ENCODE measurements at places on chromosomes 6 and 20.

GRCh38 chr6:232982-233640 is 59.2 kb upstream of the DUSP22 start:
- no peak for DNase-seq

- DNase-seq: no peak
These were observed 51.0 kb downstream of the JAG1 start for GRCh38 chr20:10622657-10623418.

GRCh38 chr6:41545247-41545702 is 906 bp upstream of the FOXP4 start:
- no peak for DNase-seq

- no peak for DNase-seq
These were observed 9.9 kb downstream of the ANKRD66 start for GRCh38 chr6:46756469-46757213.

DNA sequence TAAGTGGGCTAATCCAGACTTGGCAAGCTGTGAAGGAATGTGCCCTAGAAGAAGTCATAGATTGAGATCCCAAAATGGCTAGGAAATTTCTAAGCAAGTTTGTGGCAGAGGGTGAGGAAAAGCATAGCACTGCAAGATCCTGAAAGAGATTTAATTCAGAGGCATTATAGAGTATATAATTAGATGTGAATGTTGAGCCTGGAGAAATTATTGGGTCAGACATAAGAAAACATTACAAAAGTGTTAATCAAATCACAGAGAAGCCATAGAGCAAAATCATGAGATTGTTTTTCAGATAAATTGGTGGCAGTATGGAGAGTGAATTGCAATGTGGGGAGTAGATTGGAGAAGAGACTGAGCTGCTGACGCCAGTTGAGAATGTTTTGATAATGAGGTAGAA is 90.0 kb downstream of the CD2AP start:
- DNase-seq: no peak

- no peak for DNase-seq
These were observed 14.6 kb upstream of the ADA start for GRCh38 chr20:44666066-44666465.

GRCh38 chr20:48066246-48066645 is 281.0 kb upstream of the SULF2 start:
- DNase-seq: no peak

DNA sequence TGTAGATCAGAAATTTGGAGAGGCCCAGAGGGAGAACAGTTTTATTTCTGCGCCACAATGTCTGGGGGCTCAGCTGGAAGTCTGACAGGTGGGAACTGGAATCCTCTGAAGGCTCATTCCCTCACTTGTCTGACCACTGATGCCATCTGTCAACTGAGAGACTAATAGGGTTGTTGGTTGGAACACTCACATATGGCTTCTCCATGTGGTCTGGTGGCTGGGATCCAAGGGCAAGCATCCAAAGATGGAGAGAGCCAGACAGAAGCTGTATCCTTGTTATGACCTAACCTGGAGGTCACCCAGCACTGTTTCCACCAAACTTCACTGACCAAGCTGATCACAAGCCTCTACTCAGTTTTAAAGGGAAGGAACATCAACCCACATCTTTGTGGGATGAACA is 117.9 kb upstream of the AKAP12 start:
- no peak for DNase-seq

GRCh38 chr20:40895182-40895581 is 133.4 kb upstream of the TOP1 start:
- DNase-seq: no peak

GRCh38 chr6:24856901-24857670 is 58.4 kb upstream of the ARMH2 start:
- no peak for DNase-seq

DNA sequence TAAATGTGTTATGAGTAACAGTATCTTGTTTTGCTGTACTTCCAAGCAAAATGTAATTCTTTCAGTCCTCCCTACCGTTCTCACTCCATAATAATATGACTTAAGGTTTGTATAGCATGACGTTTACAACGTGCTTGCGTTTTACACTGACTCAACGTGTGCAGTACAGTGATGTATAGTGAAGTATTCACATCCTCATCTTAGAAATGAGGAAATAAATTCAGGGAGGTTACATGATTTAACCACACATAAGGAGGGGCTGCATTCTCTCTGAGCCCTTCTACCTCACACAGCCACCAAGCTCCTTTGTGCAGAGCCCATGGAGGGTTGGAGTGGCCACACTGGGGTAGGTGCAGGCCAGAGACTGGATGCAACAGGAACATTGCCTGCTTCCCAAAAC is 164.5 kb downstream of the MTHFD1L start:
- no peak for DNase-seq

- DNase-seq: no peak
These were observed 8.1 kb downstream of the CCR6 start for GRCh38 chr6:167130712-167131684.

- no peak for DNase-seq
These were observed 6.2 kb downstream of the LSM14B start for GRCh38 chr20:62128502-62128901.

DNA sequence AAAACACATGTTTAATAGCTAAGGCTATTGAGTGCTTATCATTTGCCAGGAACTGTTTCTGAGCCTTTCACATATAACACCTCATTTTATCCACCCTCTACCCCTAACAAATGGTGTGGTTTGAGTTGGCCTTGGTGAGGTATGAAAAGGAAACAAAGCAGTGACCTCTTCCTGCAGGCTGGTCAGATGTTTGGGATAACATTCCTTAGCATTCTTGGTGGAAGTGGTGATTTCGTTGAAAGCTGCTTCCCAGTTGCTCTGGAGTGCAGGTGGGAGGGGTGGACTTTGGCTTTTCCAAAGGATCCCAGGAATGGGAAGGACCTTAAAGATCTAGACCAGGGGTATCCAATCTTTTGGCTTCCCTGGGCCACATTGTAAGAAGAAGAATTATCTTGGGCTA is 41.3 kb downstream of the CARMIL1 start:
- no peak for DNase-seq

DNA sequence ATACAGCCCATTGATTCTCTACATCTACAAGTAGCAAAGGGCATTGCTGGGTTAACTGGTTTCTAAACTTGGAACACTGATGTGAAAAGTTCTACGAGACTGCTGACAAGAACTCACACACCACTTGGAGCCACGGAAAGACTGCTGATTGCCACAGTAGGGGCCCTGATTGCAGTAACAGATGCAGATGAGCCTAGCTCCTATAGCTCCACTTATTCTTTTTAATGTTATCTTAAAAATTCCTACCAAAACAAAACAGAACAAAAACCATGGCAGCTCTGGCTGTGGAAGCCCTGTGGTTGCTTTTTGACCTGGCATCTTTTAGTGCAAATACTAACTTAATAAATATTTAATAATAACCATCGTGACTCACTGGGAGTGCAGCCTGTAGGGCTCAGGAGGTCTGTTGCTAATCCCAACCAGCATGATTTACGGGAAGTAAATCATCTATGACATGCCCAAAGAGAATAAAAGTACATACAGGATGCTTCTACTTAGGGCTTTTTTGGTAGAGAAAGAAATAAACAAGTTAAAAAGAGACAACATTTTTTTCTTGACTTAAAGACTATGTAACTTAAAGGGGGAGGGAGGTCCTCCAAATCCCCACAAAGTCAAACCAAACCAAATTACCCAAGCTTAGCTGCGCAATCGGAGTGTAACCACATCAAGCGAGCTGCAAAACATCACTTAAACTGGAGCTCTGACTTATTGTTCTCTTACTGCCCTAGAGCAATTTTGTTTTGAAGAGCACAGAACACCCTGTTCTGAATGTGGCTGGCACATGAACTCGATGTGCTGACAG is 87.2 kb downstream of the FKBP5 start:
- no peak for DNase-seq

DNA sequence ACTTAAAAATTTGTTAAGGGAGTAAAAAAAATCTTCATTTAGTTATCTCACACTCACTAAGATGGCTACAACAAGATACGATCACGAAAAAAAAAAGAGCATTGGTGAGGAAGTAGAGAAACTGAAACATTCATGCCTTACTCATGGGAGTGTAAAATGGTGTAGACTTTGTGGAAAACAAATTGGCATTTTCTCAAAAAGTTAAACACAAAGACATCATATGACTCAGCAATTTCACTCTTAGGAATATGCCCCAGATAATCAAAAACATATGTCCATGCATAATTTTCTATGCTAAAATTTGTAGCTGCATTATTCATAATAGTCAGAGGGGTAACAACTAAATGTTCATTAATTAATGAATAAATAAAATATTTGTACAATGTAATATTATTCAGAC is 120.9 kb upstream of the IRAK1BP1 start:
- no peak for DNase-seq

- DNase-seq: no peak
These were observed 32.8 kb upstream of the ZNFX1 start for GRCh38 chr20:49310705-49311104.
